ENCODE measurements at places on chromosomes 1 and 21. TPM values are rescaled to one million over a fixed set of nuclear protein-coding genes. Genes with fewer than 3 reads are reported as not detected.

The GPR153 gene
- total RNA-seq = 15.6 TPM

The SLC66A1 gene
- 53.9 TPM for total RNA-seq

The SLC45A1 gene
- 5.6 TPM for total RNA-seq

The MX2 gene
- total RNA-seq = 16.9 TPM

The MYBPH gene
- not detected for total RNA-seq

The C1orf105 gene
- total RNA-seq = not detected

The NEGR1 gene
- total RNA-seq = 8.3 TPM

The S100A1 gene
- not detected for total RNA-seq

The NES gene
- total RNA-seq = 4.6 TPM

The BRDT gene
- total RNA-seq = not detected

The KCNJ9 gene
- 0.27 TPM for total RNA-seq

The OR2L2 gene
- total RNA-seq = not detected

The RNU1-4 gene
- not detected for total RNA-seq

The TTC39A gene
- total RNA-seq = 96.1 TPM

The AIRE gene
- not detected for total RNA-seq

The AUNIP gene
- 0.41 TPM for total RNA-seq

The HMGCS2 gene
- total RNA-seq = 341 TPM

The ITLN2 gene
- total RNA-seq = not detected

The TTC24 gene
- total RNA-seq = not detected

The OR10J1 gene
- not detected for total RNA-seq

The LCE1F gene
- not detected for total RNA-seq

The SPRR1B gene
- not detected for total RNA-seq

The OLFML3 gene
- 26.9 TPM for total RNA-seq

The AXDND1 gene
- 3.1 TPM for total RNA-seq

The KIAA1614 gene
- 2.5 TPM for total RNA-seq

The OR2L3 gene
- total RNA-seq = not detected
